NCI-H460 (cell line): ENCODE measurements at places on chromosomes 1 and 21. TPM values are rescaled to one million over a fixed set of nuclear protein-coding genes. Genes with fewer than 3 reads are reported as not detected.

FGR gene
- not detected in 2 replicates for total RNA-seq

ADCY10 gene
- total RNA-seq: 0.72 TPM in 1 of 2 replicates, not detected in the other

LIN9 gene
- total RNA-seq: 17.4 and 20.5 TPM in 2 replicates

TYW3 gene
- 19.3 and 24.0 TPM in 2 replicates for total RNA-seq

ZCCHC17 gene
- total RNA-seq: 17.8 and 19.2 TPM in 2 replicates

VCAM1 gene
- total RNA-seq: not detected in 2 replicates

SLC16A4 gene
- total RNA-seq: 412 and 417 TPM in 2 replicates

DNA sequence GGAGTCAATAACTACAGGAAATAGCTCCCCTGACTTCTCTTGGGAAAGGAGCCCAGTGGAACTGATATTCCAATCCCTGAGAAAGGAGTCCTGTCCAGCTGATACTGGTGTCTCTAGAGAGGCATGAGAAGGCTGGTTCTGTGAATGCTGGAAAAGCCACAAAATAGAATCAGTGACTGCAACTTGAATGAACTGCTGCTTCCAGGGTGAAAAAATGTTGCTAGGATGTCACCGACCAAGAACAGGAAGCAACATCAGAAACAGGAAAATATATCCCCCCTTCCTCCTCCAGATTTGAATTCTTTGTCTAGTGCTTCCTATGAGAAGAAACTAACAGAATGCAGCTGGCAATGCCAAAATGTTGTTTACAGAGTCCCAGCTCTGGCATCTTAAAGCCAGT, 269.3 kb upstream of the LYPLAL1 start:
- no peak for DNase-seq

GRCh38 chr1:95223110-95223509, 10.9 kb upstream of the RWDD3 start:
- no peak for DNase-seq

- DNase-seq: no peak
These were observed 720 bp downstream of the SUSD4 start for GRCh38 chr1:223363057-223363855.

- no peak for DNase-seq
These were observed 16.3 kb upstream of the CD2 start for GRCh38 chr1:116737855-116738321.
